ENCODE measurements at places on chromosomes 4 and X. TPM values are rescaled to one million over a fixed set of nuclear protein-coding genes. Genes with fewer than 3 reads are reported as not detected.

The SMIM10 gene
- 5.4 TPM for total RNA-seq

The NAP1L2 gene
- total RNA-seq, result 2.8 TPM

The AADAT gene
- total RNA-seq, result 2.0 TPM

The ZXDA gene
- total RNA-seq, result 6.5 TPM

The MAGEA2B gene
- not detected for total RNA-seq
